ENCODE measurements at places on chromosomes 6 and 20. TPM values are rescaled to one million over a fixed set of nuclear protein-coding genes. Genes with fewer than 3 reads are reported as not detected.
A peak's percentile ranks its signal among the peaks of the same experiment; 100 is the strongest.

HLA-DQA1 gene
- total RNA-seq: 144 TPM

DNA sequence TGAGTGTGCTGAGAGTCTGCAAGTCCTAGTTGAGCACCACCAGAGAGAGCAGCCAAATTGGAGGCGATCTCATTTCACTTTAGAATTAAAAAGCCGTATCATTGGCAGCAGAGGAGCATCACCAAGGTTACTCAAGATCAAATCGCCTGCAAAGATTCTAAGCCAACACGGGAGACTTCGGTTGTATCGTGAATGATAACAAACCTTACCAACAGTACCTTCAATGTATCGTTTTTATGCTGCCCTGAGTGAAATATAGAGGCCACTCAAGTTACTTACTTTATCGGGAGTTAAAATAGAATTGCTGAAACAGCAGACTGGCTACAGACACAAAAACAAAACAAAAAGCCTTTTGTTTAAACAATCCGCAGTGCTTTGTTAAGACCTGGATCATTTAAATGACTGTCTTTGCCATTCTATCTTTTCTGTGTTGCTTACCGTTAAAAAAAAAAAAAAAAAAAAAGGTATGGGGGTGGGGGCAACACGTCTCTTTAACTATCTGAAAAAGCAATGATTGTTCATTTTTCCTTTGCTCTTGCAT lies 14.2 kb downstream of the NHSL1 start:
- H3K36me3 ChIP-seq: no peaks in the 10 kb centered on the region
- H3K4me1 ChIP-seq: peaks cover 4% of the 10 kb centered on the region
- H3K4me3 ChIP-seq: no peak overlapping the region
- no peak overlapping the region for H3K27ac ChIP-seq
- no peak for DNase-seq

DNA sequence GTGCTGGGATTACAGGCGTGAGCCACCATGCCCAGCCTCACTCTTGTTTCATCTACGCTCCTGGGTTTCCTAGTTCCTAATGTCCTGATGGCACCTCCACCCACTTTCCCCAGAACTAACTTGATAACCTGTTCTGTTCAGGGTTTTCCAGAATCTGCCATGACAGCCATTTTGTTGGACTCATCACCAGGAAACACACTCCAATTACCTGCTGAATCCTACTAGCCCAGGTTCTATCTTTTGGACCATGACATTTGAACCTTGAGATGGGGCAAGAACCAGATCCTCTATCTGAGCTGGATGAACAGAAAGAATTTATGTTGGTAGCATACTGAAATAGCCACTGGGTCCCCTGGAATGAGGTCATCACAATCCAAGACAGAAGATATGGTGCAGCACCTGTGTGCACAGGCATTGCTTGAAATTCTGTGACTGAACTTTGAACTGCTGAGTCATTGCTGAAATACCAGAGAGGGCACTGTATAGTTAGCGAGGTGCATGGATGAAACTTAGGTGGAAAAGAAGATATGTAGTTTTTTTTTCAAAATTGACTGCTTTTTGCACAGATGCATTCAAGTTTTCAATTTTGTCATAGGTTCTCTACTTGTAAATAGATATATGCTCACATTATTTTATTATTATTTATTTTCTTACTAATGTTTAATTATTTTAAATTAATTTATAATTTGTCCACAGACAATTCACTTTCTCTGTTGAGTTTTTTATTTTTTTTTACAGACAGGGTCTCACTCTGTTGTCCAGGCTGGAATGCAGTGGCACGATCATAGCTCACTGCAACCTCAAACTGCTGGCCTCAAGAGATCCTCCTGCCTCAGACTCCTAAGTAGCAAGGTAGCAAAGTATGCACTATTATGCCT lies 42.8 kb upstream of the TASP1 start:
- DNase-seq: no peak
- no peak overlapping the region for H3K27ac ChIP-seq
- no peak overlapping the region for H3K4me3 ChIP-seq
- no peaks in the 10 kb centered on the region for H3K4me1 ChIP-seq
- no peaks in the 10 kb centered on the region for H3K27me3 ChIP-seq
- no peaks in the 10 kb centered on the region for H3K36me3 ChIP-seq

GRCh38 chr6:16204653-16205376 lies 33.6 kb upstream of the GMPR start:
- no peaks in the 10 kb centered on the region for H3K27me3 ChIP-seq
- H3K4me1 ChIP-seq: peaks cover 8% of the 10 kb centered on the region
- H3K36me3 ChIP-seq: no peaks in the 10 kb centered on the region
- peak overlapping the region; percentile 10 for H3K27ac ChIP-seq

GRCh38 chr6:158778005-158778527 lies 41.1 kb downstream of the EZR start:
- no peak for DNase-seq
- no peak overlapping the region for H3K27ac ChIP-seq
- H3K27me3 ChIP-seq: no peaks in the 10 kb centered on the region
- no peak overlapping the region for H3K4me3 ChIP-seq
- peaks cover 13% of the 10 kb centered on the region for H3K4me1 ChIP-seq

DNA sequence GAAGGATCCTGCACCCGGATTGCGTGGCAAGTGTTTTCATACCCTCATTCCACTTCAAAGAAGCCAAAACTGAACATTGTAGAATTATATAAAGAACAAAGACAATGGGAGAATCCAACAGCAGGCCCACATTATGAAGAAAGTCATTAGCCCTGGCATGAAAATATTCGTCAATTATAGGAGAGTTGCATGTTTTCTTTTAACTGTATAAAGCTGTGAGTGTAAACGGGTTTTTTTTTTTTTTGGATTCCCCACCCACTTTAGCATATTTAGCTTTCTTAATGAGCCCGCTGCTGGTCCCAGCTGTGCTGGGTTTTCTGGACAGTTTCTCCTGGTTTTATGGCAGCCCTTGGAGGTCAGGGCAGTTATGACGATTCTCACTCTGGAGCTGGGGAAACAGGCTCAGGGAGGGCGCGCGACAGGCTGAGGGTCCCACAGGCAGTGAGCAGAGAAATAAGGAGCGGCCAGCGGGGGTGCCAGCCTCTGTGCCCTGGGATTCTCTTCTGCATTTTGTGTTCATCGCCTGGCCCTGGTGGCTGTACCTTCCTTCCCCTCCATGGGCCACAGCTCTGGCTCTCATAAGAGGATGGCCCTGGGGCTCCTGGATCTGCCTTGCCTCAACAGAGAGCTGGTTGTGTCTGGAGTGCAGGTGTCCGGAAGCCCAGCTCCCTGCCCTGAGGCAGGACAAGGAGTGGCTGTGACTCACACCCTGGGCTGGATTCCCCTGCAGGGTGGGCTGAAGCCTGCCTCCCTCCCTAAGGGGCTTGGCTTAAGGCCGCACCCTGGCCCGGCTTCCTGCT lies 24.1 kb upstream of the SULF2 start:
- peaks cover 55% of the 10 kb centered on the region for H3K27me3 ChIP-seq
- H3K27ac ChIP-seq: no peak overlapping the region
- DNase-seq: no peak
- no peaks in the 10 kb centered on the region for H3K36me3 ChIP-seq
- H3K4me1 ChIP-seq: no peaks in the 10 kb centered on the region

DNA sequence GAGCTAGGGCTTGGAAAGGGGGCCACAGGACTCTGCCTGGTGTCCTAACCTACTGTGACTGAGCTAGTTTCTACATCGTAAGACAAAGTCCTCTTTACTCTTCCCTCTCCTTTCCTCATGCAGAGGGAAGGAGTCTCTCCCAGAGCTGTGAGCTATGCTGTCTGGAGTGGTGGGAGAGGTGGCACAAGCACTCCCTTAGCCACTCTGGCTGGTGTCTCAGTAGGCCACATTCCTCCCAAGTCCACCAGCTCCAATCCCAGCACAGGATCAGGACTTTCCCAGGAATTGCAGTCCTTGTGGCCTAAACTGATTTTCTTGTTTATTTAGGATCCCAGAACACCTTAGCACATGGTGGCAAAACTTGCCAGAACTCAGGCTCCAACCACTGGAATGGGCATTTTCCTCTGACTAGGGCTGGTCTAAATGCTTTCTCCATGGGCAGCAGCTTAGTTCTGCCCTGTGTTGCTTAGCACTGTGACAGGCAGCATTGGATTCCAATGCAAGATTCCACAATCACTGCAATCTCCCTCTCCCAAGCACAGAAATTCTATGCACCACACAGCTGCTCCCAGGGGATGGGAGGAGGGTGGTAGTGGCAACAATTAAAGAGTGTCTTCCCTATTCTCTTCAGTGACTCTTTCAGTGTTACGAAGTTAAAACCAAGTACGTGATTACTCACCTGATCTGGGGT lies 733.3 kb downstream of the HACE1 start:
- no peaks in the 10 kb centered on the region for H3K36me3 ChIP-seq
- DNase-seq: no peak
- no peaks in the 10 kb centered on the region for H3K27me3 ChIP-seq
- H3K4me1 ChIP-seq: no peaks in the 10 kb centered on the region
- no peak overlapping the region for H3K27ac ChIP-seq

- H3K4me1 ChIP-seq: peaks cover 67% of the 10 kb centered on the region
- no peak overlapping the region for H3K27ac ChIP-seq
- no peak overlapping the region for H3K4me3 ChIP-seq
Measured at GRCh38 chr20:17650301-17651128, 31.5 kb downstream of the RRBP1 start.

Measured in lower lobe of right lung (tissue), 2 donors.